ENCODE measurements at places on chromosomes 2 and 18.

GRCh38 chr2:33021542-33022227, 74.9 kb downstream of the LTBP1 start:
- DNase-seq, result no peak

GRCh38 chr2:217150236-217150635, 290.4 kb upstream of the TNP1 start:
- DNase-seq, result no peak

GRCh38 chr2:133682347-133682746, 114.1 kb upstream of the NCKAP5 start:
- DNase-seq, result no peak

DNA sequence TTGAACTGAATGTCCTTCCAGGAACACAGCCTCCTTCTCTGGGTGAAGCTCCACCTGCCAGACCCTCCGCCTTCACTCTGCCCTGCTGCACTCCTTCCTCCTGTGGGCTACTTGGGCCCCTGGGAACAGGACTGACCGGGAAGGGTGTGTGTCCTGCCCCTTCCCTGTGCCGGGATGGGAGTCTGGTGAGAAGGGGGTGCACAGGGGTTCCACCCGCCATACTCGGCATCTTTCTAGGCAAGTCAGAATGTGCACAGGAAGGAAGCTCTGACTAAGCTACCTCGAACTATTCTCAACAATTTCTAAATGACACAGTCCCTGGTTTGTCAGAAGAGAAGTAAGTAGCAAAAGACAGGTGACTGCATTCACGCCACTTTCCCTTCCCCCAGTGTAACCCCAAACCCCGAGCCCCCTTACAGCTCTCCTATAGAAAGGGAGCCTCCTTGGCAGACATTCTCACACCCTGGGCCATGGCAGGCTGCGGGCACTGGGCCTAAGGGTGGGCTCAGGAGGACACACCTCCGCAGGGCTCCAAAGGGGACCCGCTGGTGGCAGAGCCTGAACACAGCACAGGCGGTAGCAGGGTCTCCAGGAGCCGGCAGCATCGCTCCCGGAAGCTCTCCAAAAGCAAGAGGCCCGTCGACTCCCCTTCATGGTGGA, 184.1 kb downstream of the HDAC4 start:
- no peak for DNase-seq

- no peak for DNase-seq
Observed at GRCh38 chr2:197784956-197785941, at the start of gene BOLL. Gene BOLL, minus strand, starts transcription at chr2:197785319. Its CDS starts 3,469 bp downstream, at chr2:197781850.

GRCh38 chr18:77146249-77147080, 13.9 kb upstream of the MBP start:
- DNase-seq, result no peak

DNA sequence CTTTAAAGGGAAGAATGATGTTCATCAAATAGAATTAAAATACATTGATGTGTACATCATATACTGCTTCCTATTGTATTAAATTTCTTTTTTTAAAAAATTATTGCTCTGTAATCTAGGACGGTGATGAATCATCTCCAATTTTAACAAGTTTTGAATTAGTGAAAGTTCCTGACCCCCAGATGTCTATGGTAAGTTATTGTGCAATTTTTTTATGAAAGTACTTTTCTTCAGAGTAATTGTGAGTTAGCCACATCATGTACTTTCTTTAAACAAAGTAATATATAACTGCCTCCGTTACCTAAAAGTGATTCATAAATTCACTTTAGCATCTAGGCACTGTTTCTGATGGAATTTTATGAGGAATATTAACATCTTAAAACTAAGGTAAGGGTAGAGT, 38.1 kb downstream of the PIK3C3 start:
- DNase-seq, result no peak

- no peak for DNase-seq
Observed at GRCh38 chr18:42719221-42719620, 396.3 kb downstream of the RIT2 start.

- DNase-seq, result no peak
Observed at GRCh38 chr2:191064590-191064989, 50.6 kb upstream of the STAT1 start.

DNA sequence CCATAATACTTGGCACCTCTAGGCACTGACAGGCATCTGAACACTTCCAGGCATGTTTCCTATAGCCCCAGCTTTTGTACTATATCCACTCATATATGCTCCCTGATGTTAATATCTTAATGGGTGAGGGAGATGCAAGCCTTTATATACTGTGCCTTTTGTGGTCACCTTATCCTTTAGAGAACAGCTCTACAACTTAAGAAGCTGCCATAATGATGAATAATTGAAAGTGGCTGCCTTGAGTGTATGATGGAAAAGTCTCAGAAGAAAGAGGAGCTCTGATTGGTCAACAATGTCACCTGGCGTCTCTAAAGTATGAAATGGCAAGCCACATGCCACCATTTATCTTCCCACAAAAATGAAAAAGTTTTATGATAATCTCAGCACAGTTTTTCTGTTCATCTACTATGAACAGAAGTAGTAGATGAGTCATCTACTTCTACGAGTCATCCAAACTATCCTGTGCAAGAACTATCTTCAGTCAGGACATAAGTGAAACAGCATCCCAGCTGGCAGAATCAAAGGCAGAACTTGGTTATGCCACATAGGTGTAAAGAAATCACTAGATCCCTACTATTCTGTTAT, 997.9 kb upstream of the CELF4 start:
- no peak for DNase-seq

DNA sequence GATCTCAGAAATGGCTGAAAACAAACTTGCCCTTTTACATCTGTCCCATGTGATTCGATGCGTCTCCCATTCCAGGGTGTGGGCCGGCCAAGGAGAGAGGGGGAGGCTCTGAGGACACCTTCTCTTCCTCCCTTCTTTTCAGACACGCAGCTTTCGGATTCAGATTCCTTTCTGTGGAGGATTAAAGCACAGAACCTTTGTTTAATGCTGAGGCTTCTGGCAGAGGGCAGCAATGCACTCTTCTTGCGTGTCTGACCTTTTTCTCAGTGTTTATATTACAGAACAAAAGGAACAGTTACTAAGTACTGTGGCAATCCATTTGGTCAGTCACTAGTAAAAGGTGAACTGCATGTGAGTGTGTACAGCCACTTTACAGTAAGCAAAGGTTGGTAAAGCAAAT, 268.9 kb upstream of the CCDC68 start:
- no peak for DNase-seq

Measured in NAMALWA (cell line).